Activated T-helper 1 cell treated with Interleukin-2 at 50 U/mL for 16 hours (primary cell): ENCODE measurements at places on chromosomes 6 and 20.

DNA sequence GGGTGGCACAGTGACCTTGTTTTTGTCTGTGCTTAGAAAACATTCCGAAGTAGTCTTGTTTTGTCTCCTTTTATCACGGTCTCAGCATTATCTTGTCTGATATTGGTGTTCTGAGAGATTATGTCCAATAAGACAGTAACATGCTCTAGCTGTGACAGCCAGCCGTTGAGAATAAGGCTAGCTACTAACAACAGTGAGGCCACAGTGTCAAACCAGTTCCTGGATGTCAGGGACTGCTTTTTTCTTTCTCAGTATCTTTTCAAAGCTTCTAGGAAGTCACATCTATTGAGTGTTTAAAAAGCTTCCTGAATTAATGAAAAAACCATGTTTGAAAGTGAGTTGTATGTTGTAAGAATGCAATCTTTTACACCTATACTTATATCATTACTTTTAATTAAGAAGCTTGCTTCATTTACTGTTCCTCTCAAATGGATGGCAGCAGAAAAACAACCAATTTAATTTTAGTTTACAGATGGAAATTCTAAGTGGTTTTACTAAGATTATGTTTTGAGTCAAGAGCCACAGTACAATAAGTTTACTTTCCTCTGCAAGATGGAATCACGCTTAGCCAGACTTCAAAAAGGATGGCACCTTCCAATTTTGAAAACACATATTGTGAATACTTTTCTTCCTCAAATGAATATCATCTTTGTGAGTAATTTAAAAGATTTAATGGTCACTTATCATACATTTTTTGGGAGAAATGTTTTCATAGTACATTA is 53.1 kb downstream of the MAP3K7 start:
- DNase-seq, result no peak

DNA sequence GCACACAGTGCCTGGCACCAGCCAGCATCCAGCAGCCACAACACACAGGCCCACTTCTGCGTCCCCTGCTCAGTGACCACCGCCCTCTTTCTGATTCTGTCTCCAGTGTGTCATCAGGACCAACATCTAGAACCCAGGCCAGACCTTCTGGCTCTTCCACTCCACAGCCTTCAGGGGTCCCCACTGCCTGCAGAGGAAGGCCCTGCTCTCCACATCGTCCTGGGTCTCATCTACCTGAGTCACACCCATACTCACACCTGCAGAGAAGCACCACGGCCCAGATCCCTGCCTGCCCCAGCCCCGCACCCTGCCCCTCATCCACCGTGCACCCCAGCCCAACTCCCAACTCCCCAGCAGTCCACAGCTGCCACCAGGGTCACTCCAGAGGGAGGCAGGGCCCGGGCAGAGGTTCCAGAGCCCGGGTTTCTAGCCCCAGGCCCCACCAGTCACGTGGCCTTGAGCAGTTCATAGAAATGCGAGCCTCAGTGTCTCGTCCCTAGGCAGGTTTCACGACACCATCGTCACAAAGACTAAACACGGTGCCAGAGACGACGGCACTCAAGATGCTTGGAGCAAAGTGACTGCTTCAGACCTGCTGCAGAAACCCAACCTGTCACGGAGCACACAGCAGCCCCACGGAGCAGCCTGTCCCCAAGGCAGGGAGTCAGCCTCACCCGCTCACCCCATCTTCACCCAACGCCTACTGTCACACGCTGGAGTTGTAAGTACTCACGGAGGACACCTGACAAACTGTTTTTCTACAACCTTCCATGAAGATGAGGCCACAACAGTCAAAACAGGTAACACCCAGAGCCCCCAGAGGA is 16.1 kb downstream of the TAF4 start:
- DNase-seq, result no peak

DNA sequence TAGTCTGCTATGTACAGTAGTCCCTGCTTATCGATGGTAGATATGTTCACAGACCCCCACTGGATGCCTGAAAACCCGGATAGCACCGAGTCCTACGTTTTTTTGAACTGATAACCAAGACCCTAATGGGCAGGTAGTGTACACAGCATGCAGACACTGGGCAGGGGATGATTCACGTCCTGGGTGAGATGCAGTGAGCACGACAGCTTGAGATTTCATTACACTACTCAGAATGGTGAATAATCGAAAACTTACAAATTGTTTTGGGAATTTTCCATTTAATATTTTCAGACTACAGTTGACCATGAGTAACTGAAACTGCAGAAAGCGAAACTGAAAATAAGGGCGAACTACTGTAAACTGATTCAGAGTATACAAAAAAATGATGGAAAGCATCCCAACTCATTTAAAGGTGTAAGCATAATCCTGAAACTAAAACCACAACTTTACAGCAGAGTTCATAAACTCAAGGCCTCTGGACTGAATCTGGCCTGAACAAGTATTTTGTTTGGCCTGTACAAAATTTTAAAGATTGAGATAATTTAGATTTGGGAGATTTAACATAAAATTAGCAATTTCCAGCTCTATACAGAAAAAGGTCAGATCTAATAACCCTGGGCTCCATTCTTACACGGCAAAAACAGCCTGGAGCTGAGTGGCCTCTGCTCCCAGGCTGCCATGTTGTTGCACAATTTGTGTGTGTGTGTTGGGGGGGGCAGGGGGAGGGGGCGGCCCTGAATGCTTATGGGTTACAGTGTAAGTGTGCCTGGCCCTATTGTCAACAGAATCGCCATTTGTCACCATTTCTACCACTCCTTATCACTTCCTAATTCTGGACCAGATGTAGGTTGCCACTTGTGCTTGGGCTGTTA is 34.9 kb downstream of the RNF24 start:
- no peak for DNase-seq

- DNase-seq, result no peak
Measured at GRCh38 chr20:19376451-19377229, 164.2 kb downstream of the SLC24A3 start.

GRCh38 chr6:110517601-110518281 is 41.3 kb upstream of the SLC22A16 start:
- no peak for DNase-seq

GRCh38 chr6:39892490-39893129 is 41.7 kb downstream of the MOCS1 start:
- DNase-seq, result no peak

- no peak for DNase-seq
Measured at GRCh38 chr6:50187351-50187921, 137.7 kb upstream of the DEFB112 start.

DNA sequence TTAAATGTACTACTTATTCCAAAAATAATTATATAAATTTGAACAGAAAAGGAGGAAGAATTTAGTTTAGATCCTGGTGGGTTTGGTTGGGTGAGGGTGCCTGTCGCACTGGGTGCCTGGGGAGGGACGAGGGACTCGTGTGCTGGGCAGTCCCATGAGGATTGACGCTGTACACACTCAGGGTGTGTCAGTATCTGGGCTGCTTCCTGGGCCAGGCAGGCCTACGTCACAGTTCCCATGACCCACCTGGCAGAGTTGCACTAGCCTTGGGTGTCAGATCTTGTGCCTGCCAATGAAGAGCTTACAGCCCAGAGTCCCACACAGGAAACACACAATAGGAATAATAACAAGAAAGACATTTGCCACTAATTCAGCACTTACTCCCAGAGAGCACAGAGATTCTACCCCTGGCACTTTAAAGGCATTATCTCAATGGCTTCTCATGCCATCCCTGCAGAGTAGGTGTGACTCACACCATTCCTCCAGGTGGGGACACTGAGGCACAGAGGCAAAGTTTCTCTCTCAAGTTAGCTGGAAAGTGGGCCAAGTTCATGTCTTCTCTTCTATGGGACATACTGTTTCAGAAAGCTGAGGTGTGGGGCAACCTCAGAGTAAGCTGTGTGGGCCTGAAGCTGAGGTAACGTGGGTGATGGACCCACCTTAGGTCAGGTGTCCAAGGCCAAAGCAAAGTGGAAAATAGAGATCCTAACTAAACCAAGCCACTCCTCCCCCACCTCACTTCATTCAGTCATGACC is 1.3 kb upstream of the SDCBP2 start:
- DNase-seq, result no peak

GRCh38 chr6:77740380-77740779 is 87.5 kb downstream of the MEI4 start:
- no peak for DNase-seq

DNA sequence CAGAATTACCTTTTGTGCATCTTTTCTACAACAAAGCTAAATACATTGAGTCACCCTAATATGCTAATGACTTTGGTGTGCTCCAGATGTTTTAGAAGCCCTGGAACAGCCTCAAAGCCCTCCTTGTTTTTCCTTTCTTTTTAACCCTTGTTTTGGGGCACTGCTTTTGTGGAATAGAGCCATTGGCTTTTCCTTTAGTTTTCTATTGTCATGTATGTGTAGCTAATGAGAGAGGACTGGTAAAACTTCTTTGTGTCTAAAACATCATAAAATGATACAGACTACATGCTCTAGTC is 158.8 kb downstream of the JARID2 start:
- DNase-seq, result no peak

- peak; percentile 38 for DNase-seq
Measured at GRCh38 chr6:27138837-27139755, 108.4 kb upstream of the PRSS16 start.

- no peak for DNase-seq
Measured at GRCh38 chr6:127956956-127957355, 56.1 kb upstream of the THEMIS start.

GRCh38 chr6:33279971-33280511 is 3.1 kb downstream of the B3GALT4 start:
- DNase-seq, result no peak

GRCh38 chr6:112563368-112563767 is 216.2 kb downstream of the RFPL4B start:
- DNase-seq, result no peak

- DNase-seq, result no peak
Measured at GRCh38 chr6:121664158-121664557, 228.7 kb downstream of the GJA1 start.

DNA sequence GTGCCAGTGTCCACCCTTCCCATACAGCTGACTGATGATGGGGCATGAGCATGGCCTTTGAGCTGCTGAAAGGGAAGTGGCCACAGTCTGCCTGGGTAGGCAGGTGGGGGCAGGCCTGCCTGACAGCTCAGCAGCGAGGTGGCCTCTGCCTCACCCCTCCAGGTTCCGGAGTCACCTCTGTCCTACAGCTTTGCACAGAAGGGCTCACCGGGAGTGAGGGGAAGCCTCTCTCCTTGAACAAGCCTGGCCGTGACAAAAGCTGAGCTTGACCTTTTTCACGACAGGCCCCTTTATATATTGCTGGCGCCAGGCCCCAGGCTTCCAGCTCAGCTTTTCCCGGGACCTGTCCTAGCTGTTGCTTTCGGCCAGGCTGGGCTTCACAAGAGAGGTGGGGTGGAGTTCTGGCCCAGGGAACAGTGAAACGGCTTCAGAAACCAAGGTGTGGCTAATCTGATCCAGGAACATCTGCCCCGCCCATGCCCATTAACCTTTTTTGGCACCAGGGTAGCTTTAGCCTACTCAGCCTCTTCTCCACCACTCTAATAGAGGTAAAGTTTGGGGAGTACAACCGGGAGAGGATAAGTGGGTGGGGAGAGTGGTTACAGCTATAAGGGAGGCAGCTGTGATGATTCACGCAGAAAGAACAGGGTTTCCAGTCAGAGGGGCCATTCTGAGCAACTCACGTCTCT is 42.9 kb downstream of the C6orf132 start:
- DNase-seq, result no peak

GRCh38 chr6:36633915-36634314 is 39.8 kb downstream of the SRSF3 start:
- DNase-seq, result no peak

DNA sequence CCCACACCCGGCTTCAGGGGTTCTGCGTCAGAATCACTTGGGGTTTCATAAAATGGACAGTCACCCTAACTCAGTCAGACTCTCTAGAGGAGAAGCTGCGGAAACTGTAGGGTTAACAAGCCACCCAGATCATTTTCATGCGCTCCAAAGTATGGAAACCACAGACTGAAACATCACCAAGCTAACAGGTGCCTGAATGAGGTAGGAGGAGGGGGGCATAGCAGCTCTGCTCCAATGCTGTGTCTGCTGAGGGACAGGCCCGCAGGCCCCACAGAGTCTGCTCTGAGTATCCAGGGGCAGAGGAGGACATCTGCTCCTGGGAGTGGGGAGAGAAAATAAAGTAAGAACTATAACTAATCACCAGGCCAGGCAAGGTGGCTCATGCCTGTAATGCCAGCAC is 97.1 kb upstream of the AKAP12 start:
- no peak for DNase-seq

DNA sequence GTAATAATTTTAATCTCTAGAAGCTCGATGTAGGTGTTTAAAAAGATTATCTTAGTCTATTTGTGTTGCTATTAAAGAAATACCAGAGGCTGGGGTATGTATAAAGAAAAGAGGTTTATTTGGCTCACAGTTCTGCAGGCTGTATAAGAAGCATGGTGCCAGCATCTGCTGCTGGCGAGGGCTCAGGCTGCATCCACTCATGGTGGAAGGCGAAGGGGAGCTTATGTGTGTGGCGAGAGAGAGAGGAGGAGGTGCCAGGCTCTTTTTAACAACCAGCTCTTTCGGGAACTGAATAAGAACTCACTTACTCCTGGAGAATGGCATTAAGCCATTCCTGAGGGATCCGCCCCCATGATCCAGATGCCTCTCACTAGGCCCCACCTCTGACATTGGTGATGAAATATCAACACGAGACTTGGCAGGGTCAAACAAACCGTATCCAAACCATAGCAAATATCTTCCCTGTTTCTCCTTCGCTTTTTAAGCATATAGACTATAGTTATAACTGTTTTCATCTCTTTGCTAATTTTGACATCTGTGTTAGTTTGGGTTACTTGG is 24.5 kb downstream of the CHMP4B start:
- no peak for DNase-seq

DNA sequence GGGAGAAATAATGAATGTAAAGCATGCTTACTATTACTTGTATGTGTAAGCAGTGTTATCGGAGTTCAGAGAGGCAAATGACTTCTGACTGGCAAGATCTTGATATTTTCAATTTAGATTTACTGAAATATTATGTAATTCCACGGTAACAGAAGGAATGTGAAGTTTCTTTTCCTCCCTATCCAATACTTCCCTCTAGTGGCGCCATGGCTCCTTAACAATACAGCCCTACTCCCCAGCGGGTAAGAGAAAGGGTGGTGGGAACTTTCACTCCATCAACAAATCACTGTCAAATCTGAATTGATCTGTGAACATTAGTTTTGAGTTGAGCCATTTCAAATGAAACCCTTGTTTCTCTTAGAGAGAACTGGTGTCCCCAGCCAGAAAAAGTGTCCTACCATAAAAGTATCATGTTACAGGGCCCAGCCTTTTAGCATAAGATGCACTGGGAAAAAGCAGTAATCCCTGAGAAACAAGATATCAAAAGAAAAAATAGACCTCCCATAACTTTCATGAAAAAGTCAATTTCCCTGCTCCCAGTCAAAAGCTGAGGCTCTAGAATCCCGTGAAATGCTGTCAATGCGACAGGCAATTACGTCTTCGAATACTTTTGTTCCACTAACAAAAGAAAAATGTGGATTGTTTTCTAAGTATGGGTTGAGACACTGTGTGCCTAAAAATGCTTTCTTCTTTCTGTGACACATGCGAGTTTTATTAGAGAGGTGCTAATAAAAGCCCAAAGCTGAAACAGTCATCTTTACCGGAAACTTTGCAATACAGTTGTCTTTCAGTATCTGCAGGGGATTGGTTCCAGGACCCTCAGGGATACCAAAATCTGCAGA is 12.9 kb downstream of the COX7A2 start:
- DNase-seq, result no peak

GRCh38 chr20:61753987-61754956 is 311.4 kb downstream of the TAF4 start:
- no peak for DNase-seq
